Hematopoietic multipotent progenitor cell (in vitro differentiated cells): ENCODE measurements at places on chromosomes 11 and 22.

DNA sequence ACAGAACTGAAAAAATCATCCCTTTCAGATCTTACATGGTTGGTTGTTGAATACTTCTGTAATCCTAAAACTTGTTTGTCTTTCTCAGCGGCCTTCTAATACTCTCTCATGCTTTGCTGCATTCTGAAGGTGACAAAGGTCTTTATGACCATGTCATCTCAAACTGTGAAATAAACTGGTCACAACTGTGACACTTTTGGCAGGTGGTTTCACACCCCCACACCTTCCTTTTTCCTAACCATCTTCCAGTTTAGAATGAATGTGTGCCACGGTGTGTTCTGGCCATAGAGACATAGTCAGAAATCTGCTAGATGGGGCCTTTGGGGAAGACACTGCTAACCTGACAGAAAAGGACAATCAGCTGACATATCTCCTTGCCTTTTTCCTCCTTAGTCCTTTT lies 14.7 kb upstream of the RFPL3 start:
- no peak for DNase-seq

GRCh38 chr11:65880844-65881421 lies 1.3 kb downstream of the CTSW start:
- DNase-seq = no peak

DNA sequence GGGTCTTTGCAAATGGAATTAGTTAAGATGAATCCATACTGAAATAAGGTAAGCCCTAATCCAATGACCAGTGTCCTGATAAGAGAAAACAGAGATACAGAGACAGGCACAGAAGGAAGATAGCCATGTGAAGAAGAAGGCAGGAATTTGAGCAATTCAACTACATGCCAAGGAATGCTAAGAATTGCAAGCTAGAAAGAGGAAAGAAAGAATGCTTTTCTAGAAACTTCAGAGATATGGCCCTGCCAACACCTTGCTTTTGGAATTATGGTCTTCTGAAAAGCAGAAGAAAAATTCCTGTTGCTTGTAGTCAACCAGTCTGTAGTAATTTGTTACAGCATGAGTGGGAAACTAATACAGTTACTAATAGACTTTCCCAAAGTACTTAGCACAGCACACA lies 111.3 kb downstream of the SLC17A6 start:
- no peak for DNase-seq

DNA sequence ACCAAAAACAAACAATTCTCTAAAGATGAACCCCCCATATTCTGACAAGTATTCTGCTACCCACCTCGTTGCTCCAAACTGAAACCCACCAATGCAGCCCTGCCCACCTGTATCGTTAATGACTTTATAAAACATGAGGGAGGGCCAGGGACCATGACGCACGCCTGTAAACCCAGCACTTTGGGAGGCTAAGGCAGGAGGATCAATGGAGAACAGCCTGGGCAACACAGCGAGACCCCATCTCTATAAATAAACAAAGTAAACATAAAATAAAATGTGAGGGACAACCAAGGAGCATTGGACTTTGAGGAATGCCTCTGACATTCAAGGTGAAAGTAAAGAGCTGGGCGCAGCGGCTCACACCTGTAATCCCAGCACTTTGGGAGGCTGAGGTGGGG lies 39.8 kb upstream of the ATXN10 start:
- no peak for DNase-seq

- no peak for DNase-seq
Measured at GRCh38 chr22:30861688-30862552, 106.7 kb downstream of the MORC2 start.

- no peak for DNase-seq
Measured at GRCh38 chr11:102932678-102933077, 22.9 kb downstream of the MMP13 start.

GRCh38 chr11:81112718-81113117 lies 1620.9 kb downstream of the FAM181B start:
- DNase-seq = no peak
